ENCODE measurements at places on chromosomes 16 and 17.

DNA sequence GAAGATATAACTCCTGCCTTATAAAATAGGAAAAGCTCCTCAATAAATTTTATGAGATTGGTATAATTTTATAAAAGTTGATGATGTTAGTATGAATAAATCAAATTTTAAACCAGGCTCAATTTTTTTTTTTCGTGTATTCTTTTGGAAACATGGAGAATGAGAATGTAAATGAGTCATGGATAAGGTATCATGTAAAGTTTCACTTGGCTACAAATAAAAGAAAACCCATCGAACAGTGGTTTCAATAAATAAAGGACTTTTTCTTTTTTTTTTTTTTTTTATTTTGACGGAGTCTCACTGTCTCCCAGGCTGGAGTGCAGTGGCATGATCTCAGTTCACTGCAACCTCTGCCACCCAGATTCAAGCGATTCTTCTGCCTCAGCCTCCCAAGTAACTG, 67.3 kb downstream of the PHKB start:
- no peak for DNase-seq

DNA sequence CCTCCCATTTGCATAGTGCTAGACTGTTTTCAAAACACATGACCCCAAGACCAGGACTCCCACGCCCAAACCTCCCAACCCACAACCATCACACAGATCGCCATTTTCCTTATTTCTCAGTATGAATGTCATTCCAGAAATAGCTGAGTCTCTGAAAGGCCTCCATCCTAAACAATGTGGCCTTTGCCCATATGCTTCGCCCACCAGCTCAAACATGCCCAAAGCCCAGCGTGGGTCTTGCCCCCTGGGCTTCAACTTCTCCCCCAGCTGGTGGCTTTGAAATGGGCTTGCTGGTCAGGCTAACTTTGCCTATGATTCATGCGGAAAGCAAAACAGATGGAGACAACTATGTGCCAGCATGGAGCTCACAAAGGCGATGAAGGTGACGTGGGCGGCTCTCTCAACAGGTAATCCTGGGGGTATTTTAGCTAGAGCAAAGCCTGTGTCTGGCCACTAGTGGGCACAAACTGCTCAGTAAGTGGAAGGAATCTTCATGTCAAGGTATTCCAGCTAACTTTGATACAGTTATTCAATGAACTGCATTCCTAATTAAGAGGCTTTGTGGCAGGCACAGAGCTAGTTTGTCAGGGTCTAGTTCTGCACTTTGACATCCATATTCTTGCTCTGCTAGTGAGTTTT, 17.1 kb downstream of the PMP22 start:
- DNase-seq, result no peak

DNA sequence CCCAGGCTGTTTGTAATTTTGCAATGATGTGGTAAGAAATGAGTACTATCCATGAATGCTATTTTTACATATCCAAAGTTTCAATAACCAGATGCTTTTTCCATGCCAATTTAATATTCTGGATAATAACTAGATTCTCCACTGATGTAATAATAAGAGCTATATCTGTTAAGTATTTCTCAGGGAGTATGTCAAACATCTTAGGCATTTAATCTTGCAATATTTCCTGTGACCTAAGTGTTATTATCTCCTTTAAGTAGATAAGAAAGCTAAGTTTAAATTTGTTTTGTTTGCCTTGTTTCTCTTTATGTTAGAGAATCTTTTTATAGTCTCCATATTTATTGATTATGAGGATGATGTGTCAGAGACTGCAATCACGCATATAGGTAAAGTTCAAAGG, 32.3 kb upstream of the HS3ST3A1 start:
- no peak for DNase-seq

- DNase-seq, result peak; percentile 64
Measured at GRCh38 chr16:48613061-48613957, 3.3 kb upstream of the N4BP1 start.

- no peak for DNase-seq
Measured at GRCh38 chr16:58266336-58266735, 28.5 kb downstream of the PRSS54 start.

DNA sequence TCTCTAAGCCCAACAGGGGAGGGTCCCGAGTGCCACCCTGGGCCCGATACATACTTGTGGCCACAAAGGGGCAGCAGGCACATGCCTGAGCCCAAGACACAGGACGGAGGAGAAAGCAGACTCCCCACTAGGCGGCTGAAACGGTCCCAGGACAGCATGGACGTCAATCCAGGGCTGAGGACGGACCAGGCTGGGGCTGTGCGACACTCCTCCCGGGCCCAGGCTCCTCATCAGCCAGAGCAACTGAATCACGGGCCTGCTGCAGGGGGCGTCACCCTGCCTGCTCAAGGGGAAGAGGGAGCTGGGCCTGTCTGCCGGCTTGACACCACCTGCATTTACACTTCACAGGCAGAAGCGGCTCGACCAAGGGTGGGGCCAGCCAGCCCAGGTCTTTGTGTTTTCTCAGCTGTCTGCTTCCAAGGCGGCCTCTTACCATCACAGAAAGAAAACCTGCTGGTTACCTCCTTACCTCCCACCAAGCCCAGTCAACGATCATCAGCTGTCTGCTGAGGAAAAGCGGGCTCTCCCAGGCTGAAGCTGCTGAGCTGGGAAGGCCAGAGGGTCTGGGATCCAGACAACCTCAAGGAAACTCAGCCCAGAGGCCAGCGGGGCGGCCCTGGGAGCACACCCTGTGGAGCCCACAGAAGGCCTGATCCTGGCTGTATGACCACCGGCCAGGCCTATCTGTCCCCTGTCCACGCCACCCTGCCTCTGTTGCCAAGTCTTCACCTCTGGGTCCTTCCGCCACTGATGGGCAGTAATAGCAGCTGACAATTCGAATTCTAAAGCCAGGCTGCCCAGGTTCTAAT, 26.4 kb downstream of the KIFC3 start:
- DNase-seq, result no peak

DNA sequence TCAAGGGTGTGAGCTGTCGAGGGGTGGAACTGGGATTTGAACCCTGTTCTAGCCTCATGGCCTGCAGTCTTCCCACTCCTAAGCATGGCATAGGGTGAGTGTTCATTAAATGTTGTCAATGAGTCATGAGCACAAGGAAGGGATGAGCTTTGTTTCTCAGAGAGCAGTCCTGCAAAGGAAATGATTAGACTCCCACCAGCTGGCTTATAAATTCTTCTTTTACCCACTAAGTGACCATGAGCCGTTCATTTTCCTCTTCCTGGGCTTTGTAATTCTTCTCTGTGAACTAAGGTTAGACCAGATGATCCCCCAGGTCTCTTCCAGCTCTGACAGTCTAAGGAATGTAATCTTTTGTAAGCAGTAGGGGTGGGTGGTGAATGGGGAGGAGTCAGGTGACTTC, 47.9 kb upstream of the HNF1B start:
- no peak for DNase-seq

- peak; percentile 44 for DNase-seq
Measured at GRCh38 chr17:38867179-38867967, 2.5 kb upstream of the LASP1 start.

GRCh38 chr16:82175627-82176026, 5.6 kb upstream of the MPHOSPH6 start:
- no peak for DNase-seq

GRCh38 chr17:64441772-64442540, 7.0 kb upstream of the MILR1 start:
- peak; percentile 44 for DNase-seq

- DNase-seq, result no peak
Measured at GRCh38 chr16:69904495-69905170, 46.5 kb upstream of the CLEC18A start.

DNA sequence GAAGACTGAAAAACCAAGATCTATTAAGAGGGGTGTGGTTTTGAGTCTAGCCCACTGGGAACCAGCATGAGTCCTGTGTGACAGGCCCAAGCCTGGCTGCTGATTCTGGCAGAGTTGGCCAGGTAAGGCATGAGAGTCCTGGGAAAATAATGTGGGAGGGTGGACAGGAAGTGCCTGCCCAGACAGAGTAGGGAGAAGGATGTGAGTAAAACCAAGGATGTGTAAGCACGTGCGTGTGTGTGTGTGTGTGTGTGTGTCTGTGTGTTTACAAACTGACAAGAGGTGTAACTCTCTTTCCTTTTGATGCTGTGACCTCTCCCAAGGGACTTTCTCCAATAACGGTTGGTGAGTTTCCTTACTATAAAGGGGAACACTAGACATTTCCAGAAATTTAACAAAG, 15.6 kb upstream of the TEX2 start:
- DNase-seq, result no peak

DNA sequence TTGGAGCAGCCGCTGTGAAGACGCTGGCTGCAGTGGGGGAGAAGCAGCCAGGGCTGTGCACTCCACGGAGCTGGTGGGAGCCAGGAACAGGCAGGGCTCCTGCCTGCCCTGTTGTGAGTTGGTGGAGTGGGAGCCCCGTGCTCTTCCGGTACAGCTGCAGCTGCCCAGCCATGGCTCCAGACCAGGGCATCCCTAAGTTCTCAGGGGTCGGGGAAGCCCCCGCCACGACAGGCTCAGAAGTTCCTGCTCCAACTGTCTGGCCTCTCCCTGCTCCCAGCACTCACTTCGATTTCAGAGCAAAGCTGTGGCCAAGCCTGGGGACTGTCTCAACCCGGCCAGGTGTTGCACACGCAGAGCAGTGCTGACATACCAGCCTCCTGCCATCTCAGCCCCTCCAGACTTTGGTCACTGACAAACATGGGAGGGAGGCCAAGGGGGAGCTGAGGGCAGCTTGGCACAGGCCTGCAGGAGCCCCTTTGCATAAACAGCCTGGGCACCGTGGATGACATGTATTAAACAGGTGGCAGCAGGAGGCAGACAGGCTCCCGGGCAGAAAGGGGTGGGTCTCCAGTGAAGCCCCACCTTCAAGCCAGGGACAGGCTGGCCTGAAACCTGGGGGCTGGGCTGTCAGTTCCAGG, 13.9 kb upstream of the KDM8 start:
- DNase-seq, result no peak

- no peak for DNase-seq
Measured at GRCh38 chr17:8062435-8062806, 23.6 kb downstream of the ALOX15B start.

- no peak for DNase-seq
Measured at GRCh38 chr17:4386406-4386805, 19.9 kb upstream of the UBE2G1 start.

GRCh38 chr17:36529121-36529520, 5.5 kb downstream of the MYO19 start:
- no peak for DNase-seq

DNA sequence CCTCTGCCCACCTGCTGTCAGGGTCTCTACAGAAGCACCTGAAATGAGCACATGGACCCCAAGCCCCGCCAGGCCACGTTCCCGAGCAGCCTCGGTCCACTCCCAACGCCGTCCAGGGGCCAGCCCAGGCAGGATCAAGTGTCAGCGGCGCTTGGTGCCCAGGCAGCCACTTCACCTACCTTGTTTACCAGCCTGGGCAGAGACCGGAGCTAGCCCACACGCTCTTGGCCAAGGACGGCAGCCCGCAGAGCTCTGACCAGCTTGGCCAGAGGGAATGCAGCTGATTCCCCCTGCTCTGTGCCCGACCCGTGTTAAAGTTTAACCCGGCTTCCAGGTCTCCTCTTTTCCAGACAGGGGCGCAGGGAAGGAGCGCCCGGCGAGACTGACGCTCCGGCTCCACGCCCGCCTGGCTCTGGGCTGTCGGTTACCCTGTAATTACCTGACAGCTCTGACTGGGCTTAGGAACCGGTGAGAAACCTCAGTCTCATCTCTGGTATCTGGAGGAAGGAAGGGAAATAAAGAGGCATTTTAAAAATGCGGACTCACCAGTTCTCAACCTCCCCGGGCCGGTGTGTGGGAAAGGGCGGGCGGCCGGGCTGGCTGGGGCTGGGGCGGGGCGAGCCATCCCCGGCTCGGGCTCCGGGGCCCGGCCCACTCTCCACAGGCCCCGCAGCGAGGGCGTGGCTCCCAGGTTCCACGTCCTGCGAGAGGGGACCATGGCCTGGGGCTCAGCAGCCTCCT, 4.6 kb downstream of the KIFC3 start:
- DNase-seq, result no peak

Measured in activated T-helper 1 cell treated with anti-CD3 and anti-CD28 coated beads, Interleukin-12 subunit alpha, Interleukin-12 subunit beta, Interleukin-2, Interleukin-4 antibody, amounts not matched to agents 30 ng/mL and 10 ng/mL and 1 ng/mL, durations not matched to agents 14 hours and 24 hours and 36 hours (primary cell).